ENCODE measurements at places on chromosomes 11 and 22. TPM values are rescaled to one million over a fixed set of nuclear protein-coding genes. Genes with fewer than 3 reads are reported as not detected.
A peak's percentile ranks its signal among the peaks of the same experiment; 100 is the strongest.

- H3K4me3 ChIP-seq = no peak overlapping the region
- H3K27me3 ChIP-seq = no peaks in the 10 kb centered on the region
- H3K36me3 ChIP-seq = no peaks in the 10 kb centered on the region
- no peak overlapping the region for H3K27ac ChIP-seq
- H3K4me1 ChIP-seq = no peaks in the 10 kb centered on the region
- no peak for DNase-seq
Observed at GRCh38 chr11:96035740-96036078, 111.8 kb upstream of the MTMR2 start.

- no peak for DNase-seq
- no peak overlapping the region for H3K4me3 ChIP-seq
- H3K27ac ChIP-seq = no peak overlapping the region
- no peaks in the 10 kb centered on the region for H3K4me1 ChIP-seq
Observed at GRCh38 chr11:65700399-65700798, 11.7 kb upstream of the KAT5 start.

GAS2 gene
- 16.3 TPM for total RNA-seq

DNA sequence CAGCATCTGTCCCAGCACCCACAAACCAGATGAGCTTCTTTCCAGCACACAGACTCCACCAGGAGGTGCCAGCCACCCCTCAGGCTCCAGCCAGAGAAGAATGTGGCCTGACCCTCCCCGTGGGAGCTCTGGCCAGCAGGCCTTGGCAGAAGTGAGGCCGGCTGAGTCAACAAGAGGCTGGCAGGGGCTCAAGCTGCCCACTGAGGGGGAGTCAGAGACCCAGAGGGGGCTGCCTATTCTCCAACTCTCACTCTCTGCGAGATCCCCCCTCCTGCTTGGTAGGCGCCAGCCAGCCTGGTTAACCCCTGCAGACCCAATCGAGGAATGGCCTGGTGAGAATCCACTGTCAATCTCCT is 10.6 kb upstream of the CDC42EP1 start:
- H3K27me3 ChIP-seq = no peaks in the 10 kb centered on the region
- no peak overlapping the region for H3K4me3 ChIP-seq
- peak overlapping the region; percentile 32 for H3K27ac ChIP-seq
- H3K36me3 ChIP-seq = no peaks in the 10 kb centered on the region
- peaks cover 65% of the 10 kb centered on the region for H3K4me1 ChIP-seq

GRCh38 chr11:10885703-10886363 is 28.0 kb upstream of the ZBED5 start:
- peak overlapping the region; percentile 73 for H3K27ac ChIP-seq
- no peaks in the 10 kb centered on the region for H3K27me3 ChIP-seq
- no peaks in the 10 kb centered on the region for H3K4me1 ChIP-seq
- DNase-seq = no peak
- no peak overlapping the region for H3K4me3 ChIP-seq

DNA sequence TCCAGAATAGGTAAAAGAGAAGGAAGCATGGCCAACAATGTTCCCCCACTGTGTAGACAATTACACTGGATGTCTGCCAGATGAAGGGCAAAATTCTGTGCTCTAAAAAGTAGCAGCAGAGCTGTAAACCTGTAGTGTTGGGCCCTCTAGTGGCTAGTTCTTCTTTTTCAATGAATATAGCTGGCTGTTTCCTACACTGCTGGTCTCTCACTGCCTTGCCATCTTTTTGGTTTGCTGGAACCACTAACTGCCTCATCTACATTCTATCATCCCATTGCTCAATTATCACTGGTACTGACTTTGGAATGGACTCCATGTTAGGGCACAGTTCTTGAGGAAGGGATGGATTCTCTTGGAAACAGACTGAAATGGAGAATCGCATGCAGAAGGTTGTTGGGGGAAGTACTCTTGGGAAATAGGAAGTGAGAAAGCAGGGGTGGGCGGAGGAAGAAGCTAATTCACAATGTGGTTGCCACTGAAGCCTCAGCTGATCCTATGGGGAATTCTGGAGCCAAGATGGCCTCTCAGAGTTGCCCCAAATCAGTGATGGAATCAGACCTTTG is 17.9 kb downstream of the KCNE3 start:
- no peak overlapping the region for H3K27ac ChIP-seq
- H3K27me3 ChIP-seq = no peaks in the 10 kb centered on the region
- H3K4me3 ChIP-seq = no peak overlapping the region

- DNase-seq = no peak
- H3K4me3 ChIP-seq = no peak overlapping the region
- H3K27me3 ChIP-seq = peaks cover 24% of the 10 kb centered on the region
- H3K27ac ChIP-seq = no peak overlapping the region
Observed at GRCh38 chr22:47850644-47851151, 1088.2 kb downstream of the TBC1D22A start.

DNA sequence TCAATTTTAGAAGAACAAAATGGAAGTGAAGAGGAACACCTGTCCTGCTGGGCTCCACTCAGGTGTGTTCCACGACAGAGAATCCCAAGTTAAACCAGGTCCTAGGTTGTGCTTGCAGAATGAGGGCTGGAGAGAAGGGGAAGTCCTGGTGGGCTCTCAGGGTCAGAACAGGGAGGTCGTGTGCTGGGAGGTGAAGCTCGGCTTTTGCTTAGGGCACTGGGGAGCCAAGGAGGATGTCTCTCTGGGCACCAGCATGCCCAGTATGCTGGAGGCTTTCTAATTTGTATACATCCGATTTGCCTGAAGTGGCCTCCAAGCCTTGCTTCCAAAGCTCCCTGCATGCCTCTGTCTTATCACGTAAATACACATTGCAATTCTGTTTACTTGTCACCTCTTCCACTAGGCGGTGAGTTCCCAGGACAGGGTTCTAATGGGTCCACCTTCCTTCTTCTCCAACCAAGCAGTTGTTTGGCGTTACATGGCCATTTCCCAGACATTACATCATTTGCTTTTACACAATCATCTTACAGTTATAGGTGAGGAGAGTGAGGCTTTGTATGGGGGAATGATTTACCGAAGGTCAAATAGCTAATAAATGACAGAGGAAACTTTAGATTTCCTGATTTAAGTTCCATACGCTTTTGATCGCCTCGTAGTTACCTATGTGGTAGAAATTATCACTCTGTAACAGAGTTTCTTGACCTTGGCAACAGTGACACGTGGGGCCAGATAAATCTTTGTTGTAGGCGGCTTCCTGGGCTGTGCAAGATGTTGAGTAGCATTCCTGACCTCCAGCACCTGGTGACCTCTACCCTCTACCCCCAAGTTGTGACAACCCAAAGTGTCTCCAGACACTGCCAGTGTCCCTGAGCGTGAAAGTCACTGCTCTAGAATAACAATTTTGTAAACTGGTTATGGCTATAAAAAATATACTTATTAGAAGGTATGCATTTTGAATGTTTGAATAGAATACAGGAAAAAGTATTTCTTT is 901.5 kb downstream of the TBC1D22A start:
- H3K36me3 ChIP-seq = no peaks in the 10 kb centered on the region
- H3K4me1 ChIP-seq = no peaks in the 10 kb centered on the region
- no peak overlapping the region for H3K4me3 ChIP-seq

GCAT gene
- 41.7 TPM for total RNA-seq

GRCh38 chr11:65395961-65396530 is 9.6 kb downstream of the FRMD8 start:
- peaks cover 82% of the 10 kb centered on the region for H3K36me3 ChIP-seq
- H3K27me3 ChIP-seq = no peaks in the 10 kb centered on the region
- no peak overlapping the region for H3K27ac ChIP-seq
- H3K4me3 ChIP-seq = no peak overlapping the region
- no peak for DNase-seq

DNA sequence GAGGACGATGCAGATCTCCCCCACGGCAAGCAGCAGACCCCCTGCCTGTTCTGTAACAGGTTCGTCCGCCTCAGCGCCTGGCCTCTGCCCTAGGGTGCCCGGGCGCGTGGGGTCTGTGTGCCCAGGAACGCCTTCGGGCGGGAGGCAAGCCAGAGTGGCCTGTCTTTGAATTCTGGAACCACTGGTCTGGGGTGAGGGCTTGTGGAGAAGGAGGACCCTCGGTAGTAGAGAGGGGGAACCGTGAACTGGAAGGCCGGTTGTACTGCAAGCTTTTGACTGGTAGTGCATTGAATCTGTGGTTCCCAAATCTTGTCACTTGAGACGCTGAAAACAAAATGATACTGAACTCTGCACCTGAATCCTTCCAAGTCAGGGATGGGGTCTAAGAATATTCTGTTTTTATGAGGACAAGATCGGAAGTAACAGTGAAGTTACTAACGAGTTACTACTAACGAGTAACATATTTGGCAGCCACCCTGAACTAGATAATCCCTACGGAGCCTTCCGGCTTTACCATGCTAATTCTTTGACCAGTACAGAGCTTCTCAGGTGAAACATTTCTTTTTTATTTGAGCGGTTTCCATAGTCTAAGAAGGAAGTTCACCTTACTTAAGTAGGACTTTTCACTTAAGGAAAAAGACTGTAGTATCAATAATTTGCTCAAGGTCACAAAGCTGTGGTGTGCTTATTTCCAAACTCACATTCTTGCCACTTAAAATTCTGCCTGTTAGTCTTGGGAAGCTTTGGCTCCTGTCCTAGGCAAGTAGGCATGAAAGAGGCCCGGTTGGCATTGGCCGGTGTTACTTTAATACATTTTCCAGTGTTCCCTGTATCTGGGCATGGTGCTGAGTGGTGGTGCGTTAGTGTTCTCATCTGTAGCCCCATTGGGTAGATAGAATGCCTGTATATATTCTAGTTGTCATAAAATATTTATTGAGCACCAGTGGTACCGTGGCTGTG is 860 bp downstream of the PRMT3 start:
- DNase-seq = peak; percentile 14
- peak overlapping the region; percentile 94 for H3K27ac ChIP-seq
- H3K4me1 ChIP-seq = no peaks in the 10 kb centered on the region
- H3K27me3 ChIP-seq = no peaks in the 10 kb centered on the region
- H3K4me3 ChIP-seq = peak overlapping the region; percentile 98
- H3K36me3 ChIP-seq = no peaks in the 10 kb centered on the region

SCUBE1 gene
- 0.09 TPM for total RNA-seq

DNA sequence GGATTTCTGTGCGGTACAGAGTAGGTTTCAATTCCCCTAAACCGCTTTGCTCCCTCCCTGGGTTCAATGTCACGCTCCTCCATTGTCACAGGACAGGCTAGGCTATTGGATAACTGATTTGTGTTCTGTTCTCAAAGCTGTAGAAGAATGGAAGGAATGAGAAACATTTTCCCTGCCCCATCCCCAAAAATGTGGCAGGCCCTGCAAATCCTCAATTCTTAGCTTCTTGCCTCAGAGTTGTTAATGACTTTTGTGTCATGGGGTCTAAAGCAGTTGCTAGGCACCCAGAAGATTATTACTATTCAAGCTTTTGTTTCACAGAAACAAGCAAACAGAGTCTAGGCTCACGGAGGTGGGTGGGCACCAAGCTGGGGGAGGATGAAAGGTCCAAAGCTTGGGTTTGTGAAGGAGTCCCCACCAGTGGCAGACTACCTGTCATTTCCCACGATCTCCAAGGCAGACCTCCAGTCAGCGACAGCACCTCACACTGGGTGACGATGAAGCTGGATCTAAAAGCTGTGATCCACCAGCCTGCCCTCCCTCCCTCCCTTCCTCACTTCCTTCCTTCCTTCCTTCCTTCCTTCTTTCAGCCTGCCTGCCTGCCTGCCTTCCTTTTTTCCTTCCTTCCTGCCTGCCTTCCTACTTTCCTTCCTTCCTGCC is 1080.2 kb downstream of the OPCML start:
- no peaks in the 10 kb centered on the region for H3K27me3 ChIP-seq
- H3K27ac ChIP-seq = no peak overlapping the region
- no peaks in the 10 kb centered on the region for H3K4me1 ChIP-seq
- DNase-seq = no peak

DNA sequence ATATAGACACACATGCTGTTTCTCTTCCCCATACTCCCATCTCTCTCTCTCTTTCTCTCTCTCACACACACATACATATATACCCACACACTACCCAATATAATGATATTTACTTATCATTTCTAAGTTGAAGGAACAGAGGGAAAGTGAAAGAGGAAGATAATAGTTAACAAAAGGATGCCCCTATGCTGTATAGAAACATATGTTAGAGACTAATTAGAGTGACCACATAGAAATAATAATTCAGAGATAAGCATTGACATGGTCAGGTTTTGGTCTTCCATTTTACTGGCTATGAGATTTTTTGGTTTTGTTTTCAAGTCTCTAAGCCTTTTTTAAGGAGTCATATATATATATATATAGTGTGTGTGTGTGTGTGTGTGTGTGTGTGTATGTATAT is 445.7 kb upstream of the CHORDC1 start:
- H3K27ac ChIP-seq = no peak overlapping the region
- H3K27me3 ChIP-seq = no peaks in the 10 kb centered on the region
- no peaks in the 10 kb centered on the region for H3K36me3 ChIP-seq
- H3K4me1 ChIP-seq = no peaks in the 10 kb centered on the region
- DNase-seq = no peak
- no peak overlapping the region for H3K4me3 ChIP-seq

ANGPTL5 gene
- 0.46 TPM for total RNA-seq

DNA sequence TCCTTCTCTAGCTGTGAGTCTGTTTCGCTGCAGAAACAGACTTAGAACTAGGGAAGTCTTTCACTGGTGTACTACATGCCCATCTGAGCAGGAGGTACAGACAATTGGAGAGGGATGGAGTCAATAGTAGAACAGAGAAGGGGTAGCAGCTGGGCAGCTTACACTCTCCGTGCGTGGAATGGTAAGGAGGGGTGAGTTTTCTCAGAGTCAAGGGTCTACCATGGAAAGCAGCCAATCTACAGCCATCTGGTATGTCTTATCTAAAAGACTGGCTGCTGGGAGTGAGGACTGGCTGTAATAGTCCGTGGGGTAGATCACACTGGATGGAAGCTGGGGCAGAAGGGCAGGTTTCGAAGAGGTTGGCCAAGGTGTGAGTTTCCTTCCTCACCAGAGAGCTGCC is 137.3 kb upstream of the TENM4 start:
- no peak for DNase-seq
- H3K4me1 ChIP-seq = no peaks in the 10 kb centered on the region
- no peak overlapping the region for H3K27ac ChIP-seq
- H3K4me3 ChIP-seq = no peak overlapping the region

PLAAT4 gene
- total RNA-seq = 12.2 TPM

GRCh38 chr11:61194981-61195695 is 8.2 kb upstream of the PGA3 start:
- peaks cover 43% of the 10 kb centered on the region for H3K27me3 ChIP-seq
- no peak overlapping the region for H3K4me3 ChIP-seq
- H3K36me3 ChIP-seq = no peaks in the 10 kb centered on the region
- H3K4me1 ChIP-seq = no peaks in the 10 kb centered on the region
- no peak for DNase-seq

Measured in heart right ventricle (tissue), 16 donors.